ENCODE measurements at places on chromosomes 7 and 10.

DNA sequence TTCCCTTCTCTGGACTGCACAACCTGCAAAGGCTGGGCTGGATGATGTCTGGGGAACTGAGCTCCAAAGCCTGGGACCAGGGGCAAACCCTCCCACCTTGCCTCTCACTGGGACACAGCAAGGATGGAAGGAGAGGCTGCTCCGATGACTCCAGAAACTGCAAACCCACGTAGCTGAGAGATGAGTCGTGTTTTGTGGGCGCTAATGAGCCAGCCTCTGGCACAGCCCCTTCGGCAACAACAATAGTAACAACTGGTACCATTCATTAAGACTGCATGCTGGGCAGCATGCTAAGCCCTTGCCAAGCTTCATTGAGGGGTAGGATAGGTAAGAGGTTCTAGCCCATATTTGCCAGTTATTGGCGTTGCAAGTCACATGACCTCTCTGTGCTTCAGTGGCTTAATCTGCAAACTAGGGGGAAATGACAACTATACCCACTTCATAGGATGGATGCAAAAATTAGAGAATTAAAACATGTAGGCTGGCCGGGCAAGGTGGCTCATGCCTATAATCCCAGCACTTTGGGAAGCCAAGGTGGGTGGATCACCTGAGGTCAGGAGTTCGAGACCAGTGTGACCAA is 145.9 kb downstream of the SH3PXD2A start:
- DNase-seq = no peak

DNA sequence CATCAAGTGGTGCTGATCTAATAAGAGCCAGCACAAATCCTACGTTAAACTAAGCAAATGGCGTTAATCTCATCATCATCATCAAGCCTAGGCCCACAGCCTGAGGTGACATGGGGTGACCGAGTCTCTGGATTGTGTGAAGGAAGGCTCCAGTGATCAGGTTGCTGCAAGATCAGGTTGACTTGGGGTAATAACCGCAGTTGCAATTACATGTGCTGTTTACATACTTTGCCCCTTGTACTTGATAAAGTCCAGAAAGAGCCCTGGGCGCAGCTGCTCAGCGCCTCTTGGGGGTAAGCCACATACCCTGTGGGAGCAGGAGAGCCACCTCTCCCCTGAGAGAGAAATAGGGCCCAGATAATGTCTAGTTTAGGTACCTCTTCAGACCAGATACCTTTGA is 228.1 kb downstream of the WDR11 start:
- DNase-seq = no peak

DNA sequence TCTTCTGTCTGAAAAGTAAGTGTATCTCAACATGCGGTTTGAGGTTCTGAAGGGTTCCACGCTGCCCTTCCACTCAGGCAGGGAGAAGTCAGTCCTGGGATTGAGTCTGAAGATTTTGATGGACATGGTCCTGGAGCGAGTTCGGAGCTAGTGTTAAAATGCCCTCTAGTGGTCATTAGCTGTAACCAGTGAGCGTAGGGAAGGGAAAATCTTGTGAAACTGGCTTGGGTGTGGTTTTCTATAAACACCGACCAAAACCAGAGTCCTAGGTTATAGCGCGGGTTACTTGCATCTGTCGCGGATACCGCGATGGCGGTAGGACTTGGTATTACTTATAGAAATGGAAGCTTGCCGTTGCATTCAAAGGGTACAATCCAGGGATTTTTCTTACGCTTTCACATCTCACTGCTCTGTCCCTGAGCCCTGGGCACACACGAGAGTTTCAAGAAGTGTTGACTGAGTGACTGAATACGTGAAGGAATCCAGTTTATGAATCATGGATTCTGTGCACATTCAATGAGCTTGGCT is 348.2 kb upstream of the C7orf33 start:
- no peak for DNase-seq

- no peak for DNase-seq
These were observed 17.5 kb upstream of the JAKMIP3 start for GRCh38 chr10:132048294-132048667.

GRCh38 chr7:132155715-132156114 is 420.6 kb downstream of the PLXNA4 start:
- DNase-seq = no peak

GRCh38 chr10:119687192-119688032 is 36.2 kb downstream of the BAG3 start:
- DNase-seq = no peak

DNA sequence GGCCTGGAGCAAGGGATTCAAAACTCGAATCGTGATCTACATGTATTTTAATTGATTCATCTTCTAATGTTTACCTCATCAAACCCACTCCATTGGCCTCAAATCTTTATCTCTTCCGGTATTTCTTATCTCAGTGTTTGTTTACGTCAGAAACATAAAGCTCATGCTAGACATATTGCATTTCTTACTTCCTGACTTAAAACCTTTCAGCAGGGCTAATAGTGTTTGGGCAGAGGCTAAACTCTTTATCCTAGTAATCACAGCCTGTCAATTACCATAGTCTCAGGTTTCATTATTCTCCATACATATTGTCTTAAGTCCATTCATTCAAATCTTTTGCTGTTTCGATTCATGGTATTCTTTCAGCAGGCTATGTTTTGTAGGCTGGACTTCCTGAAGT is 81.3 kb upstream of the AGR3 start:
- DNase-seq = no peak

GRCh38 chr10:25297466-25297865 is 122.7 kb downstream of the GPR158 start:
- DNase-seq = no peak

GRCh38 chr10:21160116-21160515 is 263.0 kb upstream of the NEBL start:
- no peak for DNase-seq

GRCh38 chr10:29343607-29344038 is 54.8 kb downstream of the LYZL1 start:
- no peak for DNase-seq
